ENCODE measurements at places on chromosomes 3 and 15. TPM values are rescaled to one million over a fixed set of nuclear protein-coding genes. Genes with fewer than 3 reads are reported as not detected.

Gene APOD
- total RNA-seq = 1.8 TPM

DNA sequence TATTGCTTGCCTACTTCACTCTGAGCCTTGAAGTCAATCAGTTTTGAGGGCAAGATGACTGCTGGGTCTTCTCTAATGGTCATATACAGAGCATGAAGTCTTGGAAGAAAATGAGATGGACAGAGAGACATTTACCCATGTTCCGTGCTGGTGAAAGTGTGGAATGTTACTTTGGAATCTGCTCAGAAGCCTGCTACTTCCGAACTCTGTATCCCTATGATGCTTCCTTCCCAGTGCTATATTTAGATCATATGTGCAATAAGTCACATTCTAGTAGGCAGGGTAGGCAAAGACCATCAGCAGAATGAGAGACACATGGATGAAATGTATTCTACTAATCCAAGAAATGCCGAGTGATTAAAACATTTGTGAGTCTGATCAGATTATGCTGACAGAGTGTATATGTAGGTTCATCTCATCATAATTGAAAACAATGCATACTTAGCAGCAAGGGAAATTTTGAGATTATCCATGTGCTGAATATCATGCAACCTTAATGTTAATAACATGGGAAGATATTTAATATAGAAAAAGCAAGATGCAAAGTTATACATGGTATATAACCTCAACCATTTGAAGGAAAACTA is 60.5 kb downstream of the RAB7A start:
- no peaks in the 10 kb centered on the region for H3K36me3 ChIP-seq
- H3K27ac ChIP-seq = no peak overlapping the region
- no peaks in the 10 kb centered on the region for H3K27me3 ChIP-seq
- H3K4me1 ChIP-seq = peaks cover 17% of the 10 kb centered on the region
- DNase-seq = peak; percentile 25
- no peak overlapping the region for H3K4me3 ChIP-seq

DNA sequence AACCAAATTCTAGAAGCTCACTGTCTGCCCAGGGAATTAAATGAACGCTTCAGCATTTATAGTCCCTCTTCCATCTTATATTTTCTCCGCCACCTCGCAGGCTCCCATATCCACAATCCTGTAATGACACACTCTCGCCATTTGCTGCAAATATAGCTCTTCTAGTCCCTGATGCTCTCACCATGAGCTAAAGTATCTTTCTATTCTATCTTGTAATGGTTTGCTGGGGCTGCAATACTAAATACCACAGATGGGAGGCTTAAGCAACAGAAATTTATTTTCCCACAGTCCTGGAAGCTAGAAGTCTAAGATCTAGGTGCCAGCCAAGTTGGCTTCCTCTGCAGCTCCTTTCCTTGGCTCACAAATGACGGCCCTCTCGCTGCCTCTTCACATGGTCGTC is 106.9 kb upstream of the NPHP3 start:
- H3K27ac ChIP-seq = no peak overlapping the region
- H3K27me3 ChIP-seq = no peaks in the 10 kb centered on the region
- no peaks in the 10 kb centered on the region for H3K36me3 ChIP-seq
- DNase-seq = no peak
- no peaks in the 10 kb centered on the region for H3K4me1 ChIP-seq

GRCh38 chr3:138202945-138203701 is 16.0 kb downstream of the ARMC8 start:
- no peak for DNase-seq
- H3K4me1 ChIP-seq = no peaks in the 10 kb centered on the region
- H3K27ac ChIP-seq = no peak overlapping the region
- no peaks in the 10 kb centered on the region for H3K36me3 ChIP-seq
- no peak overlapping the region for H3K4me3 ChIP-seq
- H3K27me3 ChIP-seq = no peaks in the 10 kb centered on the region

Gene GOLGA8Q
- 1.1 TPM for total RNA-seq

DNA sequence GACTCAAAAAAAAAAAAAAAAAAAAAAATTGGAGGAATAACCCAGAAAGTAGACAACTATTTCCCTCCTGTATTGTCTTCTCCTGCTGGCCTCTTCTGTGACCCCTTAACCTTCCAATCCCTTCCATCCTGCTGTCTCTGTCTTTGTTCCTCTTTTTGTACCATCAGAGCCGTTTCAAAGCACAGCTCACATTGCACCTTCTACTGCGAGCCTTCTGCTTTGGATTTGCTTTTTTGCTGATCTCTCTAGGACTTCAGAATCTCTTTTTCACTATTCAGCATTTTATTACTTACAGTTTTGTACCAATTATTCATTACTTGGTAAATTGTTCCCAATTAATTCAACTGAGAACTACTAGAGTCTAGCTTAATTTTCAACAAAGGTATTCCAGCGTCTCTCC is 284.0 kb upstream of the TBL1XR1 start:
- no peaks in the 10 kb centered on the region for H3K27me3 ChIP-seq
- no peak overlapping the region for H3K27ac ChIP-seq
- H3K4me3 ChIP-seq = no peak overlapping the region
- no peaks in the 10 kb centered on the region for H3K36me3 ChIP-seq
- H3K4me1 ChIP-seq = peaks cover 3% of the 10 kb centered on the region

DNA sequence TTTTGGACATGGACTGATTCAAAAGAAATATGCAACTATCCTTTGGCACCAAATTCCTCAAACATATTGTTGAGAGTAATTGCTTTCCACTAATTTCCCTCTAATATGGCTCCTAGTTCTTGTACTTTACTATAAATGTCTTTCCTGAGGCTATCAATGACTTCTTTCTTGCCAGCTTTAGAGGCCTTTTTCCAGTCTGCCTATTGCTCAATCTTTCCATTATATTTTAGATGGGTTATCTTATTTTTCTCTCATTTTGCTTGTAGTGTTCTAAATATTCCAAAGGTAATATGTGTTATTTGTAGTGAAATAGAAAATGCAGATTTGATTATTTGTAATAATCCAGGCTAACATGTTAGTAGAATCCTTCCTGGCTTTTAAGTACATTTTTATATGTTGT is 11.5 kb upstream of the TEX9 start:
- no peak overlapping the region for H3K4me3 ChIP-seq
- no peaks in the 10 kb centered on the region for H3K4me1 ChIP-seq
- H3K27ac ChIP-seq = no peak overlapping the region
- DNase-seq = no peak

DNA sequence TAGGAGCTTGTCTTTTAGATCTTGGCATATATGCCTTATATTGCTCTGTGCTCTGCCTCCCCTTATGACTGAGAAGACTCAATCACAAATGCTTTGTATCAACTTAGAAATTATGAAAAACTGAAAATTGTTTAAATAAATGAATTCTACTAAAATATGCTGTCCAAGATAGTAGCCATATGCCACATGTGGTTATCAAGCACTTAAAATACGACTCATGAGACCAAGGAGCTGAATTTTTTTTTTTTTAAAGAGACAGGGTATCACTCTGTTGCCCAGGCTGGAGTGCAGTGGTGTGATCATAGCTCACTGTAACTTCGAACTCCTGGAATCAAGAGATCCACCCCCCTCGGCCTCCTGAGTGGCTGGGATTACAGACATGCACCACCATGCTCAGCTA is 118.3 kb downstream of the RFTN1 start:
- no peaks in the 10 kb centered on the region for H3K4me1 ChIP-seq
- H3K4me3 ChIP-seq = no peak overlapping the region
- H3K27ac ChIP-seq = no peak overlapping the region
- no peaks in the 10 kb centered on the region for H3K36me3 ChIP-seq
- no peaks in the 10 kb centered on the region for H3K27me3 ChIP-seq

- H3K27ac ChIP-seq = no peak overlapping the region
- H3K4me1 ChIP-seq = no peaks in the 10 kb centered on the region
- H3K36me3 ChIP-seq = no peaks in the 10 kb centered on the region
- no peak for DNase-seq
Measured at GRCh38 chr3:72105306-72105705, 320.4 kb upstream of the PROK2 start.

DNA sequence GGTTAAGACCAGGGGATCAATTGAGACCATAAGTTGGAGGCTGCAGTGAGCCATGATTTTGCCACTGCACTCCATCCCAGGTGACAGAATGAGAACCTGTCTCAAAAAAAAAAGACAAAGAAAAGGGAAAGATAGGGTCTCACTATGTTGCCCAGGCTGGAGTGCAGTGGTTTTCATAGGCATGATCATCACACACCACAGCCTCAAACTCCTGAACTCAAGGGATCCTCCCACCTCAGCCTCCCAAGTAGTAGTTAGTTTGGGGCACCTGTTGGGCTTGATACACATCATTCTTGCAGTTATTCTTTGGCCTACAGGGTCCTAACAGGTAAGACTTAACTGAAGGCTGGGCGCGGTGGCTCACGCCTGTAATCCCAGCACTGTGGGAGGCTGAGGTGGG is 42.1 kb downstream of the UBXN7 start:
- no peak overlapping the region for H3K27ac ChIP-seq
- no peak for DNase-seq
- H3K36me3 ChIP-seq = peaks cover 4% of the 10 kb centered on the region

Gene LRRC49
- total RNA-seq = 6.6 TPM

GRCh38 chr15:101250341-101250831 is 1.5 kb downstream of the CHSY1 start:
- H3K27me3 ChIP-seq = no peaks in the 10 kb centered on the region
- no peaks in the 10 kb centered on the region for H3K36me3 ChIP-seq
- peak overlapping the region; percentile 86 for H3K4me3 ChIP-seq
- peaks cover 41% of the 10 kb centered on the region for H3K4me1 ChIP-seq
- peak; percentile 72 for DNase-seq

Gene ITPKA
- total RNA-seq = 0.66 TPM

DNA sequence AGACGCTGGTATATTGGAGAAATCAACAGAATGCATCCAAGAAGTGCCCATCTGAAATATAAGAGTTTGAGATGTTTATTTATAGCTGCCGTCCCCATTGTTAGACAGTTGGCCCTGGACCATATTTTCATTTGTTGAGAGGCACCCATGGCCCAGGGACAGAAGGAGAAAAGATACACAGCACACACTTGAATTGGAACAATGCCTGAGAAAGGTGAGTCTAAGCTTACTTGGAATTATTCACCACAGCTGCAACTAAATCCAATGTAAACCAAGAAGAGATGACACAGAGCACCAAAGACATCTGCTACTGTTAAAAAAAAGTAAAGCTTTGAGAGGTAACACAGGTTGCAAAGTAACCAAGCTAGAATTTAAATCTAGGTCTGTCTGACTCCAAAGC is 525.5 kb upstream of the NAALADL2 start:
- H3K4me1 ChIP-seq = no peaks in the 10 kb centered on the region
- no peak overlapping the region for H3K4me3 ChIP-seq
- H3K27me3 ChIP-seq = no peaks in the 10 kb centered on the region
- no peak overlapping the region for H3K27ac ChIP-seq
- no peak for DNase-seq

Gene SAMD7
- total RNA-seq = not detected

DNA sequence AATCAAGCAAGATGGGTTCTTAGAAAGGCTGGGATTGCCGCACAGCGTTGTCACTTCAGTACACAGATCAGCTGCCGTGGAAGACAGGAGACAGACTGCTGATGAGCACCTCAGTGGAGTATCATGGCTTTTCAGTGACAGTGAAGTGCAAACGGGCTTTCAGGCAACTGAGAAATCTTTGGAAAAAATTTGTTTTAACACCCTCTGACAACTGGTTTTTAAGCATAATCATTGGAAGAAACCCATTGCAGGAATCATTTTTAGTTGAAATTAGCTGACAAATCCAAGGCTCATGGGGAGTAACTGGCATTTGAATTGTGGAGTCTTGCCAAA is 418.8 kb downstream of the OTOL1 start:
- no peak overlapping the region for H3K4me3 ChIP-seq
- H3K4me1 ChIP-seq = no peaks in the 10 kb centered on the region
- no peaks in the 10 kb centered on the region for H3K27me3 ChIP-seq
- no peaks in the 10 kb centered on the region for H3K36me3 ChIP-seq
- DNase-seq = no peak

- peaks cover 2% of the 10 kb centered on the region for H3K4me1 ChIP-seq
- no peak overlapping the region for H3K27ac ChIP-seq
- peaks cover 9% of the 10 kb centered on the region for H3K27me3 ChIP-seq
- DNase-seq = no peak
Measured at GRCh38 chr3:70071138-70071537, 71.6 kb downstream of the SAMMSON start.

DNA sequence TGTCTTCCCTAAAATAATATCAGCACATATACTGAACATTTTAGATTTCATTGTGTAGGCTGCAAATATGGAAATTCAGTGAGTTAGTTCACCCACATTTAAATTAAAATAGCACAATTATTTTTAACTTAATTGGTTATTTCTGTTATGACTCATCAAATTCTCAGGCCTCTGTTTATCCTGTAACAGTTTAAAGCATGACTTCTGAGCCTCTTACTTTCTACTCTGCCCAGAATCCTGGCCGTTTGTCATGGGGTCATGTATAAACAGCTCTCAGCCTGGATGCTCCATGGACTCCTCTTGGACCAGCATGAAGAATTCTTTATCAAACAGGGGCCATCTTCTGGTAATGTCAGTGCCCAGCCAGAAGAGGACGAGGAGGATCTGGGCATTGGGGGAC is 12.2 kb downstream of the TUBGCP4 start:
- no peak overlapping the region for H3K4me3 ChIP-seq
- no peaks in the 10 kb centered on the region for H3K4me1 ChIP-seq
- H3K27ac ChIP-seq = no peak overlapping the region

GRCh38 chr3:33582234-33582633 is 135.8 kb downstream of the CLASP2 start:
- H3K27ac ChIP-seq = no peak overlapping the region
- peaks cover 28% of the 10 kb centered on the region for H3K4me1 ChIP-seq
- H3K36me3 ChIP-seq = no peaks in the 10 kb centered on the region
- H3K27me3 ChIP-seq = no peaks in the 10 kb centered on the region
- no peak for DNase-seq

- DNase-seq = no peak
- no peak overlapping the region for H3K27ac ChIP-seq
- no peak overlapping the region for H3K4me3 ChIP-seq
- no peaks in the 10 kb centered on the region for H3K4me1 ChIP-seq
- no peaks in the 10 kb centered on the region for H3K27me3 ChIP-seq
- H3K36me3 ChIP-seq = no peaks in the 10 kb centered on the region
Measured at GRCh38 chr3:88267847-88268246, 118.1 kb downstream of the C3orf38 start.

GRCh38 chr3:65587650-65588439 is 450.9 kb downstream of the MAGI1 start:
- H3K4me1 ChIP-seq = no peaks in the 10 kb centered on the region
- H3K27me3 ChIP-seq = no peaks in the 10 kb centered on the region
- no peak for DNase-seq
- H3K4me3 ChIP-seq = no peak overlapping the region

Gene TGM5
- not detected for total RNA-seq

- no peaks in the 10 kb centered on the region for H3K4me1 ChIP-seq
- no peak overlapping the region for H3K27ac ChIP-seq
- H3K36me3 ChIP-seq = no peaks in the 10 kb centered on the region
Measured at GRCh38 chr3:47473391-47473790, 2.4 kb downstream of the SCAP start.

DNA sequence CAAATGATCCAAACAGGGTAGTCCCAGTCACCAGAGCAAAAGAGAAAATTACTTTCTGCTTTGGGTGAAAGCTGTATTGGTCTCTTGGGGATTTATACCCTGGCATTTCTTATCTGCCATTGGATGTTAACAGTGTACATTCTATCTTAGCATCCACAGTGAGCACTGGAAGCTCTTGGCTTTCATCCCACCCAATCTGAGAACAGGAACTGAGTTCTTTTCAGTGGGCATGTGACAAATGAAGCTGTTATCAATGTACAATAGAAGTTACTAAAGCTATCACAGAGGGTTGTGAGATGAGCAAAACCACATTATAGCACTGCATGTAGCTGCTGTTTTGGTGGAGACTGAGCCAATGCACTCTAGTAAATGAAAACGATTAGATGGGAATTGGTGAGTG is 300.7 kb downstream of the TUSC7 start:
- H3K27ac ChIP-seq = no peak overlapping the region
- H3K4me3 ChIP-seq = no peak overlapping the region
- no peak for DNase-seq
- H3K36me3 ChIP-seq = no peaks in the 10 kb centered on the region

Measured in endothelial cell of umbilical vein (primary cell).